NCI-H774 (cell line): ENCODE measurements at places on chromosomes 7 and 10.

GRCh38 chr7:69429911-69430383, 168.3 kb upstream of the AUTS2 start:
- DNase-seq: no peak

DNA sequence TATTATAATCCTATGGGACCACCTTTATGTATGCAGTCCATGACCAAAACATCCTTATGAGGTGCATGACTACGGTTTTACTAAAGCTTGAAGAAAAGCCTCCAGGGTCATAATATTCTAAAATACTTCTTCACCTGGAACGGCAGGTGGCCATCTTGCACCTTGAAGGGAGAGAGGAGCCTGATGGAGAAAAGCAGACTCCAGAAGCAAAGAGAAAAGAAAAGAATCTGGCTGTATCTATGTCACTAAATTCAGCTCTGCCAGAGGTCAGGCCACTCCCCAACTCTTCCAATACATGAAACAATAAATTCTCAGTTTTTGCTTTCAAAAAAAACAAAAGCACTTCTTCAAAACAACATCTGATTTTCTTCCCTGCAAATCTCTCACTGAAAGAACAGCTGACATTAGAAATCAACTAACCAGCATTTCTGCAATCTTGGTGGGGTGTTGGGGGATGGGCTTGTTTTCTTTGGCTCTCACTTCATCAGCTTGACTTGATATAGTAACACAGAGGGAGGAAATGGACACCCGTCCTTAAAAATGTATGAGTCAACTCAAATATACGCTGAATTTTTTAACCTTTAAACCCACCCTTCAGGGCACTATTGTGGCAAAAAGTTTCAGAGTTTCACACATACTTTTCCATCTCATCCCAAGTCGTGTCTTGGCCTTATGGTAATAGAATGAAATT, 21.7 kb downstream of the HIBADH start:
- no peak for DNase-seq

- DNase-seq: peak; percentile 89
These were observed 800.5 kb upstream of the KCND2 start for GRCh38 chr7:119472408-119473038.

DNA sequence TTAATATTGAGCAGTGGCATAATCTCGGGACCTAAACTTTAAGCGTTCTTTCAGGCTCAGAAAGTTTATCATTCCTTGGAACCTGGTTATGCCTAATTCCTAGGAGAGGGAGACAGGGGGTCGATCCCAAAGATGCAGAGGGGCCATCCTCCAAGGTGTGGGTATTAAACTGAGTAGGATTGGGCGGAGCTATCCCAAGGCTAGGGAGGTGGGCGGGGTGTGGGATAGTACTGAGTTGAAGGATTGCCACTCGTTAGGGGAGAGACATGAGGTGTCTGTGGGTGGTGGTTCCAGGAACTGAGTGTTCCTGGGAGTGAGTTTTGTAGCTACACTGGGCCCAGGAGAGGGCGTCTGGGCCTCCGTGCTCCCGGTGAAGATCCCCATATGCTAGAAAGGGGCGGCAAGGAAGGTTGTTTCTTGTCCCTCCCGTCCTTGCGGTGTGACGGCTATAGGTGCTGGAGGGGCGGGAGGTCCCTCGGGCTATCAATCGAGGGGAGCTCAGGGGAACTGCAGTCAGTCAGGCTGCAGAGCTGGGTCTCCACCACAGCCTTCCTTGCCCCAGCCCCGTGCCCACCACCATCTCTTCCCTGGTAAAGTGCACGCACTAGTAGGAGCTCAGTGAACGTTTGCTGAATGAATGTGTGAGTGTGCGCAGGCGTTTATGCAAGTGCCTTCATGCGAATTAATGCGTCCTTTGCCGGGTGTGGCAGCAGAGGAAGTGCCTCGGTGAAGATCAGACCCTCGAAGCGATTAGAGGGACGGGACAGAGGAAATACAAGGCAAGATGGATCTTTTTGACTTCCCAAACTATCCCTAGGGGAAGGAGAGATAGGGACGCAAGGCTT, 3.0 kb upstream of the HMX2 start:
- DNase-seq: no peak

GRCh38 chr7:20778063-20778721, 8.5 kb downstream of the SP8 start:
- peak; percentile 58 for DNase-seq

GRCh38 chr7:95901006-95901405, 128.7 kb downstream of the DYNC1I1 start:
- DNase-seq: no peak

- no peak for DNase-seq
These were observed 70.4 kb downstream of the AKR1B1 start for GRCh38 chr7:134388336-134389019.

- no peak for DNase-seq
These were observed 221.2 kb downstream of the CALN1 start for GRCh38 chr7:72190919-72191318.

DNA sequence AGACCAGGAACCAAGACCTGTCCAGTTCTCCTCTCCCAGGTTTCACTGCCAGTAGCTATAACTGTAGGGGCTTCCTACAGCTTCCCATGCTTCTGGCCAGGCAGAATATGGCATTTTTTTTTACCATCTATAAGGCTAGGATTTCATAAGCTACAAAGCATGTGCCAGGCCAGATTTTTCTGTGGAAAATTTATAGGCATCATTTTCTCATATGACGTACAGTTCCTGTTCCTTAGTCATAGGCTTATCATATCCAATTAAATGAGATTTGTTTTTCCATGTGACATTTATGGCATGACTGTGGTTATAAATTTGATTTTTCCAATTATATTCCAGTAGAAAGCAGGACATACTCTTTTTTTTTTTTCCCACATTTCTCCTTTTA, 208.6 kb upstream of the NPY start:
- no peak for DNase-seq

DNA sequence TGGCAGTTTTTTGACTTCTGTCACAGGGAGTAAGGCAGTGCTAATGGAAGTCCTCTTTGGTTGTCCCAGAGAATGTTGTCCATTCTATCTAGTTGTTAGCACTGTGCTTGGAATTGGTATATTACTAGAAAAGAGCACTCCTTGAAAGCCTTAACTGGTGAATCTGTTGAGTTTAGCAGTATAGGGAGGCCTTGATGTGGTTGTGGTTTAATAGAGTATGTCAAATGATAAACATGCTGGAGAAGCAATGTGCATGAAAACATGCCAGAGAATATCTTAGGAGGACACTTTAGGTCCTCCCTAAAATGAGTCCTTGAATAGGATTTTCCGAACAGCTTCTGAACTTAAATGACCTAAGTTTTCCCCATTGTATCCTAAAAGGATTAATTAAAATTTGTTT, 98.6 kb downstream of the BTRC start:
- DNase-seq: no peak

DNA sequence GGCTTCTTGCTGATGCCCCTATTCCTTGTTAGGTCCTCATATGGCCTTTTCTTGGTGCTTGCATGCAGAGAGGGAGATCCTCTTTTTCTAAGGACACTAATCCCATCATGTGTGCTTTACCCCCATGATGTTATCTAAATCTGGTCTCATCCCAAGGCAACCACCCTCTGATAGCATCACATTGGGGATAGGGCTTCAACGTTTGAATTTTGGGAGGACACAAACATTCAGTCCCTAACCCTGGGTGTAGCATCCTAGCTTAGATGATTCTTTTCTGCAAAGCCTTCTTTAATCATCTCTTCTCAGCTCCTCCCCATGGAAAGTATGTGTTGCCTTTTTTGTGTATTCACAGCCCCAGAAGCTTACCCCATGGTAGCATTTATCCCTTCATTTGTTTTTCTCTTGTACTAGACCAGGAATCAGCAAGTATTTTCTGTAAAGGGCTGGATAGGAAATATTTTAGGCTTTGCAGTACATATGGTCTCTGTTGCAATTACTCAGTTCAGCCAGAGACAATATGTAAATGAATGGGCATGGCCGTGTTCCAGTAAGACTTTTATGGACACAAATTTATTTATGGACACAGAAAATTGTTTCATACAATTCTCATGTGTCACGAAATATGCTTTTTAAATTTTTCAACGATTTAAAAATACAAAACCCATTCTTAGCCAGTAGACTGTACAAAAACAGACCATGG, 101.5 kb upstream of the CSTF2T start:
- DNase-seq: no peak

- DNase-seq: no peak
These were observed 58.9 kb downstream of the XRCC2 start for GRCh38 chr7:152617056-152617455.

- no peak for DNase-seq
These were observed 123.4 kb upstream of the NEBL start for GRCh38 chr10:21020545-21020944.

GRCh38 chr7:133859231-133859630, 267.9 kb upstream of the LRGUK start:
- peak; percentile 3 for DNase-seq

DNA sequence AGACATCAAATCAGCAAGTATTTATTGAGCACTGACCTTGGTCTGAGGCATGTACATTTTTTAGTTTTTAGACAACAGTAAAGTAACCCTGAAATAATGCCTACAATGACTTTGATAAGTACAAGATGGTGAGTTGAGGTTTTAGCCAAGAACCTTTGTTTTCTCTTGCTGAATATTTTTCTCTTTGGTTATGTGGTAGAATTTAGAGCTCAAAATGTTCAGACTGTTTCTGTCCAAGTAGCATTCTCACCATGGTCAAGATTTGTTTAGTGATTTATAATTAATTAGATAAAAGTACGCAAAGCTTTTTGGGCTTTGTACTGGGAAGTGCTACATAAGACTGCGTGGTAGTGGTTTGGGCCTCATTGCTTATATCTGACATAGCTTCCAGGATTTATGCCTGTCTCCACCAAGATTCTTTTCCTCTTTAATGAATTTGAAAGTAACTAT, 102.4 kb downstream of the KAT6B start:
- DNase-seq: no peak

DNA sequence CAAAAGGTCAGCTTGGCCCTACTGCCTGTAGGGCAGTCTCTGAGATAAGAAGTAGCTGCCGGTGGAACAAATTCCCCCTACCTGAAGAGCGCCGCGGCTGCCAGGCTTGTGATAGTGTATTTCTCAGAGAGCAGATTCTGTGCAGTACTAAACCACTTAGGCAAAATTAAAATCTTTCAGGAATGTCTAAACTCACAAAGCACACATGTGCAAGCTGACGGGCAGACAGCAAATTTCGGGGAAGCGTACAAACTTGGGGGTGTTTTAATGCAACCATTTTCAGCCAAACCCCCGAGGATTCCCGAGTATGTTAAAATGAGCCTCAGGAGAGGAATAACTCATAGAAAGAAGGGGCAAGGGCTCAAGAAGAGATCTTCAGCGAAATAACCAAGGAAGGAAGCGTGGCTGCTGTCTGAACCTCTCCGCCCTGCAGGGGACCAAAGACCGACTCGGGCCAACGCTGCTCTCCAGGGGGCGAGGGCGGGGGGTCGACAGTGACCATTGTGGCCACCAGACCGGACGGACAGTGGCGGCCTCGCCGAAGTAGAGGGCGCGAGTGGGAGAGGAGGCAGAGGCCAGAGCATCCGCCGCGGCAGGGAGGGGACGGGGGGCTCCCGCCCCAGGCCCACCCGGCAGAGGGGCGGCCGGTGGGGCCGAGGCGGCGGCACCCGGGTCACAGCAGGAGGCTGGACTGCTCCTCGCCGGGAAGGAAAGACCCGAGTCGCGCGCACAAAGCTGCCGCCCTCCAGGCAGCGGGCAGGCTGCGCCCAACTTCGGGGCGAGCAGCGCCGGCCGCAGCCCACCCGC, 819 bp downstream of the HYCC1 start:
- no peak for DNase-seq

DNA sequence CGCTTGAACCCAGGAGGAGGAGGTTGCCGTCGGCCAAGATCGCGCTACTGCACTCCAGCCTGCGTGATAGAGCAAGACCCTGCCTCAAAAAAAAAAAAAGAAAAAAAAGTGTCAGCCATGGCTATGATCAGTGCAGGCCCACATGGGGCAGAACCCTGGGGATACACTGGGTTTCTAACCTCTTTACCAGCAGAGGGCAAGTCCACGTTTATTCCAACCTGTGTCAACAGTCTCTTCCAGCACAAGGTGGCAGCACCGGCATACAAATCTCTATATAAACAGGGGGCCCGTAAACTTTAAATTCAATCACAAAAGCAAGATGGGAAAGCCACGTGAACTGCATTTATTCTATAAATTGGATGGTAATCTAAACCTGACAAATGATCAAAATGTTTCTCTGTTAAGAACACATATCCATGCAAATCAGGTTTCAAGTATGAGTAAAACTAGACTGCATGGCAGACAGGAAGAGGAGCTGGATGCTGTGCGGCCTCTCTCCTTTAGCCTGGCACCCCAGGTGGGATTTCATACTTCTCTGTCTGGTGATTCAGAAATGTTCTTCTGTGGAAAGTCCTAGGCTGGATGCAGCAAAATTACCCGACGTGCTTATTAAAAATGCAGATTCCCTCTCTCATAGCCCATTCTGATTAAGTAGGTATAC, 60.0 kb upstream of the STEAP1B start:
- DNase-seq: peak; percentile 64

DNA sequence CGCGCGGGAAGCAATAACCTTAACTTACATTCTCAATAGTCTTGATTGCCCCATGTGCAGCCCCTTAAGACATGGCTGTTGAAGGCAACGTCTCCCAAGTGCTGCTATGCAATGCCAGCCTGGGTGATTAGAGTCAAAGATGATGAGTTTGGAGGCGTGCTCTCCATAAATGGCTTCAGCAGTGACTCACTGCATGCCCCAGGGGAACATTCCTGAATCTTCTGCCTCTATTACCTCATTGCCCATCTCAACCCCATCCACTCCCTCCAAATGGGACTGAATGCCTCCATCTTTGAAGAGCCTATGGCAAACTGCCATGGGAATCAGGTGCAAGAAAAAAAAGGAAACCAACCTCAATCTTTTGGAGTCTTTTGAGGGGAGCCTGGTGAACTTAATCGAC, 282.8 kb downstream of the SNX10 start:
- no peak for DNase-seq

DNA sequence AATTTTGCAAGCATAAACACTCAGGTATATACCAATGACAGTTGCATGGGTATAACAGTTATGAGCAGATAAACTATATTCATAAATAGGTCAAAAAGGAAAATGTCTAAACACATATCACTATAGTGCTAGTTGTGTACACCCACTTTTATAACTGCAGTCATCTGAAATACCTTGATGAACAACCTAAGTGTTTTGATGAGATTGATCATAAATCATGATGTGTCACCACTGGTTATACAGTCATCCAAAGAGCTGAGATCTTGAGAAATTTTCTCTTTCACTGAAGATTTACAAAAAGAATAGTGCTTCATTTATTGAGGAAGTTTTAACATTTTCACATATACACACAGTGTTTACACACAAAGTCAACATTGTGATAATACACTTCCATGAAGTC, 78.6 kb upstream of the SLC25A13 start:
- no peak for DNase-seq

GRCh38 chr10:70693619-70694335, 21.5 kb downstream of the ADAMTS14 start:
- no peak for DNase-seq

- no peak for DNase-seq
These were observed 119.9 kb upstream of the THSD7A start for GRCh38 chr7:11951909-11952308.
